ENCODE measurements at places on chromosomes 12 and 14.

GRCh38 chr14:68548194-68549076 is 244.4 kb downstream of the ZFP36L1 start:
- DNase-seq = no peak

- DNase-seq = no peak
Measured at GRCh38 chr14:62084020-62084419, 321.8 kb downstream of the SNAPC1 start.

- no peak for DNase-seq
Measured at GRCh38 chr12:89234324-89235114, 117.8 kb downstream of the DUSP6 start.

GRCh38 chr12:107091989-107092641 is 1.2 kb downstream of the CRY1 start:
- DNase-seq = no peak

DNA sequence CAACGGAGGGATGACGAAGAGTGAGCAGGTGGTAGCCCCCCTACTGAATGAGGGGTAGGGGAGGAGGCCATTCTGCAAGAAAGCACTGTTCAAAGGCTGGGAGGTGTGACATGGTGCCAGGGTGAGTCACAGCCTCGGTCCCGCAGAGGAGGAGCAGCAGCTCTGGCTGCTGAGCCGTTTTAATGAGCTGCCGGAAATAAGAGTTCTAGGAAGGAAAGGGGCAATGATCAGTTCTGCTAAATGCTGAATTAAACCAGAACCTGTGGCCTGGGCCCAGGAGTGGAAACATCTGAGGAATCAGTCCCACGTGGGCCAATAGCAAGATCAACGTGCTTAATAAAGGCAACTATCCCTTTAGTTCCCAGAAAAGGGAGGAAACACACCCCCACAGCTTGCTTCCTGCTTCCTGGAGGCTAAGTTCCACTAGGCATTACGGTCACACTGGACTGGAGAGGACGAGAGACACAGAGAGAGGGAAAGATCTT is 3.6 kb downstream of the ABCD4 start:
- no peak for DNase-seq

DNA sequence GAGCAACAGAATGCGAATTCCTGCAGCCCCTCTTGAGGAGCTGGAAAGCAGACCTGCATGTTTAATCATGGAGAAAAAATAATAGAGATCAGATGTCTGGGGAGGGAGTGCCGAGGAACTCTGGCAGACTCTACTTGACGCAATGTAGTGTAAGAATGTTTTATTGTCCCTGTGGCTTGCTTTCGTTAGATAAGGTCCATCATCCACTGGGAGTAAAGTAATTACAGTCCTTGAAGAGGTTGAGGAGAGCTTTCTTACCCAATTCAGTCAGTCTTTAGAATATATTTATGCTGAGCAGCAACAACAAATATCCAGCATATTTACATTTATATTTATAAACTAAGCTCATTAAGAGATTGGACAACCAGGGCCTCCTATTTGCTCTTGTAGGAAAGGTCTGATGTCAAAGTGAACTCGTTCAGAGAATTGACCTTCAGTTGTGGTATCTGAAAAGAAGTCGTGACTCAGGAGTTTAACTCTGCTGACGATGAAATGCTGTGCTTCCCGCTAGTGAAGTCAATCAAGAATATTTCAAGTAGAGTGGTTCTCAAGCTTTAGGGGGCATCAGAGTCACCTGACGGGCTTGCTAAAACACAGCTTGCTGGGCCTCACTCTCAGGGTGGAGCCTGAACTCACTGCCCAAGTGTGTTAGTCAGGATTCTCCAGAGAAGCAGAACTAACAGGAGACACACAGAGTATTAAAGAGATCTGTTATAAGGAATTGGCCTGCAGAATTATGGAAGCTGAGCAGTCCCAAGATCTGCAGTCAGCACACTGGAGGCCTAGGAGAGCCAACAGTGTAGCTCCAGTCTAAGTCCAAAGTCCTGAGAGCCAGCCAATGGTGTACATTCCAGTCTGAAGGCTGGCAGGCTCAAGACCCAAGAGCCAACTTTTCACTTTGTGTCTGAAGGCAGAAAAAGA is 139.3 kb upstream of the LMNTD1 start:
- no peak for DNase-seq

DNA sequence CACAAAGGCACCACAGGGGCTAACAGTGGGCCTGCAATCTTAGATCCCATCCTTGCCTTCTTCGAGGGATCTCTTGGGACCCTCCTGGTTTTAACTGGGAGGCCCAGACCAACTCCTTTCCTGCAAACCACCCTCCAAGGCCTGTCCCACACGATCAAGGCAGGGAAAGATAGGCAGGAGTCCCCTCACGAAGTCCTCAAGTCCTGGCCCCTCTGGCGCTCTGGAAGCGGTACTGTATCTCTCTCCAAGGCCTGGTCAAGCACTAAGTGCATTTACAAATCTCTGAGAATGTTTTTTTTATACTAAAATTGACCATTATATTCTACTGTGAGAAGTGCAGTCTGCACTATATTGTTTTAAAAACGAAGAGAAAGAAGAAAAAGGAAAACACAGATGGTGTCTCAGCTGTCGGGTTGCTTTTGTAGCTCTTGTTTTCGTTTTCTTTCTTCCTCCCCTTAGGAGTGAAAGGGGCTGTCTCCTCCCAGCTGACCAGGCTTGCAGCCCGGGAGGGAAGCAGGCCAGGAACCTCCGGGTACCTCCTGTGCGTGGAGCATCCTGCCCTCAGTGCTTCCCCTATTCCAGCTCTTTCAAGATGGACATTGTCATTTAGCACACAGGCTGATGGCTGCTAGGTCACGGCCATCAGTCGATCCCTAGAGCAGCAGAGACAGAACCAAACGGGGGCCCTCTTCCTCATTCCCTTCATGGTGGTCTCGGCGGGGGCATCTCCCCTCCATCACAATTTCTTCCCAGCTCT is 56.7 kb downstream of the FAM222A start:
- no peak for DNase-seq

DNA sequence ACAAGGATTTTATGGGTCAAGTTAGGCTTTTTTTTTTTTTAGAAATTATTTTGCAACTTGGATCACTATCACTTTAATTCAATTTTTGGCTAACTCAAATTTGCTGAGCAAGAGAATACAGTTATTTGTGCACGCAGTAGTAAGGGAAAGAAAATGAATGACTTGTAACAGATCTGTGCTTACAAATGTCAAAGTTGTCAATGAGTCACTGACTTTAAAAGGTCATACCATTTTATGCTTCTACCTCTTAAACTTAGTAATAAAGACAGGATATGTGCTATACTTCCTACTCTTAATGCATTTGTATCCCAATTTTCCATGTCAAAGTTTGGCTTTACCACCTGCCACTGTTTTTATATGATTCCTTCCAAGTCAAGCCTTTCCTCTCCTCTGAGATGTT is 131.1 kb upstream of the FBXO33 start:
- DNase-seq = no peak

DNA sequence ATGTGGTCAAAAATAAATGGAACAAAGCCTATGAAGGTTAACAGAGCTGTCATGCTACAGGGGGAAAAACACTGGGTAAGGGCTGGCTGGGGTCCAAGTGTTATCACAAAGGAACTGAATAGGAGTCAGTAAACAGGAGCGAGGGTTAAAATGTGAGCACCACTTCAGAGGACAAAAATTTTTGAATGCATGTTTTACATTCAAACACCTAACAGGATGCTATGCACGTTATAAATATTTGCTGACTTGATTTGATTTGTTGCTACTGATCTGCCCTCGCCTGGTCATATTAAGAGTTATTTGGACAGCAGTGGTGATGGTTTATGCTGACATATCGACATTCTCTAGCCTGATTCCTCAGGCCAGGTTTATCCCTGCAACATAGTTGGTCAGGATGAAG is 7.4 kb upstream of the KTN1 start:
- no peak for DNase-seq

DNA sequence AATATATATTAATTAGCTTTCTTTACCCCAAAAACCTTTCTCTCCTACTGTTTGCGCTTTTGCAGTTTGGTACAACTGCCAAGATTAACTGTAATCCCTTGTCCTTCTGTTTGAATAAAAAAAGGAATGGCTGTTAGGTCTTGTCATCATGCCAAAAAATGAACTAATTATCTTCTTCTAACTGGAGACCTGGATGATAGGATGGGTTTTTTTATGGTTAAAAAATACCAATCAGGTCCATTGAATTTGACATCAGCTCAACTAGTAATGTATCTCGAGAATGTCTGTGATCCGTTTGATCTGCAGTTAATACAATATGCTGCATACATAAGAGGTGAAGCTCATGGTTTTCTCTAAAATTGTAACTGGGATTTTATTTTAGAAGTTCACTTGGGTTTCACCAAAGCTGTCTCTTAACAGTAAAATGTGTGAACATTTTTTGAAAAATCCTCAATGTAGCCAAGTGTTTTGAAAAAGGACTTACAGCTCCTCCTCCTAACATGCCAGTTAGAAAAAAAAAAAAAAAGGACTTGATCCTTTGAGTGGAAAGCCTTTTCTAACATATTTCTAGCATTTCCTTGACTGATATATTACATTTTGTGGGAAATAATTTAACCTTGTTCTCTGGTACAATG is 96.8 kb downstream of the SRGAP1 start:
- DNase-seq = no peak

- DNase-seq = no peak
Measured at GRCh38 chr12:95440401-95440800, 33.6 kb upstream of the METAP2 start.

DNA sequence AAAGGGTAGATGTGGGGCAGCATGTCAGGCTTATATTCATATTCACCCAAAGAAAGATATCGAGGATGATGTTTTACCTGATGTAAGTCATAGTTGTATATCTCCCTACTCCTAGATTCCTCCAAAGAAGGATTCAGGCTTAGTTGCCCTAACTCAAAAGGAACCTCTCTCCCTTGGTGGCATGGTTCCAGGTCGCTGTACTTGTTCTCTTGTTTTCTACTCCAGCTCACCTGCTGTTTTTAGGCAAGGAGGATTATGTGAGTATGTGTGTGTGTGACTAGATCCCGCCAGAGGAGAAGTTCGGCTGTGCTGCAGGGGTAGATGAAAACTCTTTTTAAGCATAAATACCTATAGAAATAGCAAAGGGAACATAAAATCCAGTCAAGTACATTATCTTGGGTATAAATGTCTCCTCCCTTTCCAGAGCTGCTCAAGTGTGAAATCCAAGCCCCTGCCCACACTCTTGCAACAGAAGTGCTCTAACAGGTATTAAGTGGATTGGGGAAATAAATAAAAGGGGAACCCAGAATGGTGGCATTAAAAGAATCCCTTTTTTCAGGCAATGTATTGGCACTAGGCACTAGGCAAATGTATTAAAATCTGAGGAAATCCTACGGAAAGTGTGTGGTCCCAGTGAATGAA is 375.7 kb downstream of the ZFP36L1 start:
- no peak for DNase-seq

- no peak for DNase-seq
Measured at GRCh38 chr14:98114122-98114895, 1157.7 kb downstream of the BCL11B start.

GRCh38 chr14:21231020-21231652 is 38.1 kb downstream of the HNRNPC start:
- no peak for DNase-seq

DNA sequence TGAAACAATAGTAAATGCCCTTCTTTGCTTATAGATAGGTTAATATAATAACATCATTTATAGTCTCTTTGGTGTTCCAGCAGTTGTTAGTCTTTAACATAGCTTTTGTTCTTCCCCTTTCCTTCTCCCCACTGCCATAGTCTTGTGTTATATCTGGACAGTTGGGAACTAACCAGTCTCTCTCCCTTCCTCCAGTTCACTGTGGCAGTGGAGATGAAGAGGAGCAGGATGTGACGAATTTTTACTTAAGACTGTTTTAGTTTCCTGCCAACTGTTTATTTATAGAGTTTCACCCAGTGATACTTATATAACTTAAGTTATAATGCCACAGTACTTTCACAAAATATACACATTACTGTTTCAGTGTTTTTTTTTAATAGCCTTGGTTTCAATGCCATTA is 277.4 kb downstream of the PDZRN4 start:
- DNase-seq = no peak

- DNase-seq = no peak
Measured at GRCh38 chr12:121366063-121366459, 13.8 kb upstream of the ANAPC5 start.

- no peak for DNase-seq
Measured at GRCh38 chr12:22266101-22266500, 68.4 kb downstream of the ST8SIA1 start.

- no peak for DNase-seq
Measured at GRCh38 chr12:132804426-132804861, 24.2 kb downstream of the GOLGA3 start.

DNA sequence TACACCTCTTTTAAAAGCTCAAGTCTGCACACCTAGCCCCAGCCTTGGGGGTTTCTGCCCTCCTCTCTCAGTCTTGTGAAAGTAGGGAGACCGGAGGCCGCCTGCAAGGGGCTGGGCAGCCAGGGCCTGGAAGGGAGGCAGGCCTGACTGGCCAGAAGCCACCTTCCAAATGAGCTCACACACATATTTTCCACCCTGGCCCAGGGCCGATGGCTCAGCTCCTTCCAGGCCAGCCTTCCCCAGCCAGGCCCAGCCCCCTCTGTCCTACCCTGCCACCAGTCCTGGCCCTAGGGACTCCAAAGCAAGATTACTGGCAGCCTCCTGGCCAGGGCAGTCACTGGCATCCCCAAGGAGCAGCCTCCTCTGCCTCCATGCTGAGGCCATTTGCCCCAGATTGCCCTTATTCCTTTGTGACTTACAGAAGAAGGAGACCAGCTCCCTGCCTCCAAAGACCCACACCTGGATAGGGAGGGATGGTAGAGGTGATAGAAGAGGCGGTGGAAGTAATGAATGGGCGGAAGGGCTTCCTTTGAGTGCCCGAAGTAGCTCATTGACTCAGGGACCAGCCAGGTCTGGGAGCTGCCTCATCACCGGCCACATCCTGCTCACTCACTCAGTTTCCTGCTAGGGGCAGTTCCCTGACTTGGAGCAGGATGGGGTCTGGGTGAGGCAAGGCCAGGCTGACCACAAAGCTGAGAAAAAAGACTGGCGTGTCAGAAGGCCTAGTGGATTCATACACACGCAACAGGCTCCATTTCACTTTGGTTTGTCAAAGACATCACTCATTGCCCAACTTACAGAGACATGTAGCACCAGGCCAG is 14.8 kb downstream of the MMP14 start:
- no peak for DNase-seq

DNA sequence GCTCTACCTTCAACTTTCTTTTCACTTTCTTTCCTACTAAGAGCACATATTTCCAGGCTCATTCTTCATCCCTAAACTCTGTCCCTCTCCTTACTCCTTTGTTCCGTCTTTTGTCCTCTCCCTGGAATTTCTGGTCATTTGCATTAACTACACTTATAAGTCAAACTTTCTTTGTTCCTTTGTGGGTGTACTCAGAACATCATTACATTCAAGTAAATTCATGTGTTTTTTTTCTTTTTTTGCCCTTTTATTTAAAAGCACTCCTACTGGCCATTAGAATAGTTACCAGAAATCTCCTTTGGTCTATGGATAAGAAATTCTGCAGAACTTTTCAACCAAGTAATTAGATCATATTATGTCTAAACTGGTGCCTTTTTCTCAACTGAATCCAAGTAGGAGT is 802.6 kb downstream of the DIO2 start:
- DNase-seq = no peak

DNA sequence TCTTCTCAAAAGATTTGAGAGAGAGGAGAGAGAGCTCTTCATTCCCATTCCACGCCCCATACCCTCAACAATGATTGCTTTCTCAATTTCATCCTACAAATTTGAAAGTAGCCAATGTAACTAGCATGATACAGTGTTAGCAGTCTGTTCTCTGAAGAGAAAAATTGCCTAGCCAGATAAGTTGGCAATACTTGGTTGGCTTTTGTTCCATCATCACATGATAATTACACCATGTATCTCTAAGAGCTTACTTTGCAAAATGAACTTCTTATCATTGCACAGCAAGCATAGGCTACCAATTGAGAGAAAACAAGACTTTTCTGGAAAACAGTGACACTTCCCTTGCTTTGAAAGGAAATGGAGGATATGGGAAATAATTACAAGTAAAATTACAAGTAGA is 68.9 kb downstream of the FSCB start:
- no peak for DNase-seq
